ENCODE measurements at places on chromosomes 2 and 18. TPM values are rescaled to one million over a fixed set of nuclear protein-coding genes. Genes with fewer than 3 reads are reported as not detected.

DNA sequence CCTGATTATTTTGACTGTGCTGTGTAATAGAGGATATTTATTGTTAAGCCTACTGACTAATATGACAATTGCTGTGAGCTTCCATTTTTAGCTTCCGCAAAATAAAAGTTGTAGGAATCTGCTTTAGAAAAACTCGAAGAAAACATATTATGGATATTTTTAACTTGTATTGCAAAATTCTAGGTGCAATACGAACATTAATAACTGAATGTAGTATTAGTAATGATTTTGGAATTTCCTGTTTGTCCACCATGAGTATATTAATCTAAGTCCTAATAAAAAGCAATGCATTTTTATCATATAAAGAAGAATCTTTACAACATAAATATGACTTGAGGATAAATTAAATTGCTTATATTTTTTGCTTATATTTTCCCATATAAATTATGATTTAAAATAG lies 2.4 kb upstream of the DSC3 start:
- H3K36me3 ChIP-seq, result no peaks in the 10 kb centered on the region
- H3K4me3 ChIP-seq, result no peak overlapping the region
- H3K27me3 ChIP-seq, result no peaks in the 10 kb centered on the region
- H3K27ac ChIP-seq, result no peak overlapping the region
- no peaks in the 10 kb centered on the region for H3K4me1 ChIP-seq

DNA sequence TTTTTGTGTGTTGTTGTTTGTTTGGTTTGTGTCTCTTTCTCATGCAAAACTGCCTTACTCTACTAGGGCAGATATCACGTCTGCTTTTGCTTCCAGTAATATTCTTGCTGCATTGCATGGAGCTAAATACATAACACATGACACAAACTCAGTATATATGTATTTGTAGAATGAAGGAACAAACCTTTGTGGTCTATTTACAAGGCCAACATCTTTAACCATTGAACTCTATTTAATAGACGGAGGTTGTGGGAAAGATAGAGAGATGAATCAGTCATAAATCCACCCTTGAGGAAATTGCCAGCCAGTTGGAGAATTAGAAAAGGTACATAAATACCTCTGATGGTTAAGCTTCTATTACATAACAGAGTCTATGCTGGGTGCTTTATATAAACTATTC lies 26.0 kb upstream of the IL1RL1 start:
- H3K36me3 ChIP-seq, result no peaks in the 10 kb centered on the region
- DNase-seq, result no peak
- no peaks in the 10 kb centered on the region for H3K27me3 ChIP-seq
- no peak overlapping the region for H3K4me3 ChIP-seq
- H3K27ac ChIP-seq, result no peak overlapping the region

GRCh38 chr2:10006236-10007161 lies 36.9 kb upstream of the KLF11 start:
- no peaks in the 10 kb centered on the region for H3K27me3 ChIP-seq
- H3K4me3 ChIP-seq, result no peak overlapping the region
- DNase-seq, result no peak
- H3K36me3 ChIP-seq, result no peaks in the 10 kb centered on the region
- H3K27ac ChIP-seq, result no peak overlapping the region
- H3K4me1 ChIP-seq, result peaks cover 46% of the 10 kb centered on the region

The RNF152 gene
- 9.1 TPM for total RNA-seq
